ENCODE measurements at places on chromosomes 2 and 18. TPM values are rescaled to one million over a fixed set of nuclear protein-coding genes. Genes with fewer than 3 reads are reported as not detected.

The FAM124B gene
- polyA plus RNA-seq: not detected

The NBEAL1 gene
- 4.9 TPM for polyA plus RNA-seq

The BOK gene
- 0.08 TPM for polyA plus RNA-seq

The CXCR4 gene
- 862 TPM for polyA plus RNA-seq

The IGFBP2 gene
- polyA plus RNA-seq: not detected
